Stimulated activated naive CD8-positive, alpha-beta T cell treated with anti-CD3 and anti-CD28 coated beads, Interleukin-15, Interleukin-2, amounts not matched to agents 100 U/mL and 50 U/mL, for 24 hours (primary cell): ENCODE measurements at places on chromosomes 1 and 21.

DNA sequence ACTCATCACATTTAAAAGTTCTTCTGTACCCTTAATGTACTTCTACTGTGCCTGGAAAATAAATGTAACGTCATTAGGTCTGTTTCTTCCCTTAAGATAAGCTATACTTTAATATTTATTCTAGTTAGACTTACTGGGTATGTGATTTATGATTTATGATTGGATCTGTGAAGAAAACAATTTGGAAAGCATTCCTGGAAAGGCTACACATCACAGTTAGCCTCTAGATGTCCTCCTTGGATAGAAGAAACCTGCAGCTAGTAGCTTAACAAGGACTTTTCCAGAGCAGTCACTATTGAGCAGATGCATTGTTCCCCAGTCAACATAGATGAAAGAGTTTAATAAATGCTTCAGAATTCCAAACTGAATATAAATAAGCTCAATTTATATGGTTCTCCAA, 22.2 kb upstream of the ABL2 start:
- no peak for DNase-seq

DNA sequence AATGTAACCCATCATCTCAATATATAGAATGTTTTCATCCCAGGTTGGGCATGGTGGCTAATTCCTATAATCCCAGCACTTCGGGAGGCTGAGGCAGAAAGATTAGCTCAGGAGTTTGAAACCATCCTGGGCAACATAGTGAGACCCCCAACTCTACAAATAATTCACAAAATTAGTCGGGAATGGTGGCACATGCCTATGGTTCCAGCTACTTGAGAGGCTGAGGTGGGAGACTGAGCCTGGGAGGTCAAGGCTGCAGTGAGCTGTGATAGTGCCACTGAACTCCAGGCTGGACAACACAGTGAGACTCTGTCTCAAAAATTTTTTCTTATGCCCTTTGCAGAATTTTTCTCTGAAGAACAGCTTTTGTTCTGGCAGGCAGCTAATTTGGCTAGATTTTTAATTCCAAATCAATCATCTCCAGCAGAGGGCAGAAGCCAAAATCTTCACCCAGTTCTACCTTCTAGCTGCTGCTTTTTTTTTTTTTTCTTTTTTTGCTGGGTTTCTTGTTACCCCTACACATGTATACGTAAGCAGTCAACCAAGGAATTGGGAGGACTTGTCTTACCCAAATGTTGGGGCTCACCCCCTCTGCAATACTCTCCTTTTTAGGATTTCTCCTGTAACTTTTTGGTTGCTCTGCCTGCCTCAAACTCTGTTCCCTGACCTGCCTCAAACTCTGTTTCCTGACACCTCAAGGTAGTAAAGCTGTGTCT, 2.7 kb upstream of the RAD54L start:
- DNase-seq: no peak

DNA sequence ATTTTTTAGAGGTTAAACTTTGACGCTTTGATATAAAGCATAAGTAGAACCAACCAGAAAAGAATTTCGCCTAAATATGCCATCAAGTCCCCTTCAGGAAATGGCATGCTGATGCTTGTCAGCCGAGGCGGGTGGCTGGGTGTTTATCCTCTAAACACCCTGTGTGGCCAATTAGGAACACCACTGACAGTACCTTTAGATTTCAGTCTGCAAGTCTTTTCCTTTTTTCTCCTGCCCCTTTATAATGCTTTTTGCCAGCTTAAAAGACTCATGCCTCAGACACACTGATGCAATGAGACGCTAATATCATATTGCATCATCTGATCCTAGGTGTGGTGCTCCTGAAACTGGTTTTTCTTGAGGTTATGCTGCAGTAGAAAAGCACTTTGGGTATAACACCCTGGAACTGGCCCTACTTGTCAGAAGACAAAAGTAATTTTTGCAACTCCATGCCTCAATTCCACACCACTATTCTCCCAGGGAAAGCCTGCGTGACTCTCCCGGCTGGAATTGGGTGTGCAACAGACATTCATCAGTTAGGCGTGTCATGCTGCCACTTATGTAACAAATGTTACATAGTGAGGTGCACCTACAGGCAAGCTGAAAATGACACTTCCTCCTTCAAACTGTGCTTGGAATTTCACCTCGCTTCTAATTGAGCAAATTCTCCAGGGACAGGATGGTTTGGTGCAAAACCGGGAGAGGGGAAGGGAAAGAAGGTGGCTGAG, 2.0 kb upstream of the RCC2 start:
- DNase-seq: no peak

DNA sequence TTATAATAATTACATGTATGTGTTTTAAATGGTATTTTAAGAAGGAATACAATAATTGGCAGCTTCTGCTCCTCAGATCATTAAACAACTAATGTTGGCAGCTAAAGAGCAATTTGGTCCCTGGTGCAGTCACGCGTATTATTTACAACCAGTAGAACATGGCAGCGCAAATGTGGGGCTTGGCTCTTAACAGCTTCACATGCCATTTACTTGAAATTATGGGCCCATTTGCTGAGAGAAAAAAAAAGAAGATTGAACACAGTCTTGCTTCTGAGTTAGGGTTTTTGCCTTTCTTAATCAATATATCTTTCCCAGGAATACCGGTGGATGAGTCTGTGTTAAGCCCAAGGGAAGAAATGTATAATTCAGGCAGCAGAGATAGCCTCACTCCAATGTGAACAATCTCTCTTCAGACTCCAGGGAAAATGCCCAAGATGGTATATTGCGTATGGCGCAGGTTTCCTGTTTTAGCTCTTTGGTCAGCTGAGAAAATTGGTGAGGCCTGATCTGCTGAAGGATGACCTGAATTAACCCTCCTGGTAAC, 174.5 kb downstream of the DISC1 start:
- no peak for DNase-seq

GRCh38 chr1:8477983-8478362, 160.1 kb downstream of the SLC45A1 start:
- DNase-seq: no peak
